NCI-H2107 (cell line): ENCODE measurements at places on chromosomes 11 and 22.

- no peak for DNase-seq
Observed at GRCh38 chr22:31876156-31876920, 68.0 kb upstream of the YWHAH start.

DNA sequence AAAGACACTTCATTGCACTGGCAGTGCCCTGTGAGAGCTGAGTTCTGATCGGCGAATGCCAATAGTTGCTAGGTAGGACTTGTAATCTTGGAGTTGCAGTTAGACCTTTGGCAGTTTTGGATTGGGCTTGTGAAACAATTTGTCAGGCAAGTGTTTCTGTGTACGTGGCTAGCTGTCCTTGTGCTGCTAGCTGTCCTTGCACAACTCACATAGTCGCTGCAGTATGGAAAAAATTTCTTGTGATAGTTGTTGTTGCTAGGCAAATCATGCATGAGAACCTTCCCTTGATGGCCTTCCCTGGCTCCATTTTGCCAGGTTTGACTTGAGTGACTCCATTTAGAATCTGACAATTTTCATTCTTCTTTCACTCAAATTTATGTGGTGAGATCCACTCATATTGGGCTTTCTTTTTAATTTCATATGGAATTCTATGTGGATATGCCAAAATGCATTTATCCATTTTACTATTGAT lies 140.7 kb downstream of the APIP start:
- DNase-seq: no peak

- no peak for DNase-seq
Observed at GRCh38 chr11:61080526-61080925, 21.8 kb upstream of the CD5 start.

GRCh38 chr11:94043241-94043640 lies 22.1 kb downstream of the HEPHL1 start:
- DNase-seq: no peak

DNA sequence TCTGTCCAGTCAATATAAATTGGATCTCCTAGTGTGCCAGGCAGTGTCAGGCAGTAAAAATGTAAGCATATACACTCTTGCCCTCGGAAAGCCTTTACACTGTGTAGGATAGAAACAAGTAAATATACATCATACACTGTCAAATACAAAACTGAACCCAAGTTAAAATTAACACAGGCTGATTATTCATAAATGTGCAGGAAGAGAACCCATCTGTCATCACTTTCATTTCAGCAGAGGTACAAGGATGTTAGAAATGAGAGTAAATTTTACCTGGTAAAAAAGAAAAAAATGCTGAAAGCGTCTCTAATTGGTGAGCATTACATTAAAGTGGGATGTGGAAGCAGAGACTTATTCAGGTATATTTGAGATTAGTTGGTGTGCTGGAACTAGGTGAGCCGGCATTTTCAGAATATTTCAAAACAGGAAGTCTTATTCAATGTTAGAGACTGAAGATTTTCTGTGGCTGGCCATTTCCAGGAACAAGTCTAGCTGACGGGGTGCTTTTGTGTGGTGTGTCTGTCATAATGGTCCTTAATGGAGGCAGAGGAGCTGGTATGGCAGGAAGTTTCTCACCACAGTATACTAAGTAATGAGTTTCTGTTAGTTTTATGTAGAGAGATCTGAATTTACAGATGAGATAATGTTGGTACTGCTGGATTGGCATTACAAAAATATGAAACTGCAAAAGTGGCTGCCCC lies 192.6 kb downstream of the CASP12 start:
- DNase-seq: no peak

- DNase-seq: no peak
Observed at GRCh38 chr11:103077554-103077953, 14.4 kb downstream of the DCUN1D5 start.

GRCh38 chr11:118522571-118523072 lies 4.7 kb upstream of the TTC36 start:
- no peak for DNase-seq

GRCh38 chr11:12642040-12642439 lies 32.2 kb upstream of the TEAD1 start:
- DNase-seq: no peak

- no peak for DNase-seq
Observed at GRCh38 chr11:113715882-113716625, 9.9 kb upstream of the TMPRSS5 start.

GRCh38 chr11:17277024-17277584 lies 565 bp downstream of the NUCB2 start:
- peak; percentile 52 for DNase-seq

GRCh38 chr11:57386178-57386940 lies 4.1 kb downstream of the PRG2 start:
- DNase-seq: no peak

GRCh38 chr22:36610567-36610966 lies 81.6 kb upstream of the EIF3D start:
- DNase-seq: no peak

GRCh38 chr11:22634897-22635629 lies 9.4 kb upstream of the FANCF start:
- peak; percentile 13 for DNase-seq

DNA sequence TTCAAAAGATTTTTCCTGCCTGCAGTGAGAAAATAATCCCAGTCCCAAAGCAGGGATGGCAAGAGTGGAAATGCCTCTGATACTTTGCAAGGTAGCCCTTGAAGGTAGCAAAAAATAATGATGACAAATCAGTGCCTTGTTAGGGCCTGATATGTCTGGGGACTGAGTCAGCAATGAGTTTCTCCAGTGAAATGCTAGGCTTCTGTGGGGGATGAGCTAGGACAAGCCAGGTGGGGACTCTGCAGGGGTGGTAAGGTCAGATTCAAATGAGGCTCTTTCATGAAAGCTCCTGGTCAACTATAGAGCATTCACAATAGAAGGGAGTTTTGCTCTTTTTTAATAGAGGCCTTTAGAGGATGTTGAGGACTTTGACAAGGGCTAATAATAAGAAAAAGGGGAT lies 77.7 kb downstream of the ME3 start:
- no peak for DNase-seq

DNA sequence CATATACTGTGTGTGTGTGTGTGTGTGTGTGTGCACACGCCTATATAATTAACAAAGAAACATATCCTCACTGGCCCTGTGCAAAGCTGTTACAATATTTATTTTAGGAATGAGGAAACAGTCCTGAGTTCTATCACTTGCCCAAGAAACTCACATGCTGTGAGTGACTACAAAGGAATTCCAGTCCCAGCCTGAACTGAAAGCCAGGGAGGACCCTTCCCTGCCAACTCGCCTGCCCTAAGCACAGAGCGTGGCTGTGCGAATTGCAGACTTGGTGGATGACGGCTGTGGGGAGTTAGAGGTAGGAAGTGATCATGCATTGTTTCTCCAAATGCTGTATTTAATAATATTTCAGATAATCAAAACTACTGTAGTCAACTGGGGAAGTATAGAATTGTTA lies 26.4 kb upstream of the CD5 start:
- DNase-seq: no peak

- DNase-seq: peak; percentile 78
Observed at GRCh38 chr11:33736148-33736812, at the start of gene CD59. CD59 (minus strand) TSS chr11:33736423; CDS start chr11:33722445, 13,978 bp downstream.

DNA sequence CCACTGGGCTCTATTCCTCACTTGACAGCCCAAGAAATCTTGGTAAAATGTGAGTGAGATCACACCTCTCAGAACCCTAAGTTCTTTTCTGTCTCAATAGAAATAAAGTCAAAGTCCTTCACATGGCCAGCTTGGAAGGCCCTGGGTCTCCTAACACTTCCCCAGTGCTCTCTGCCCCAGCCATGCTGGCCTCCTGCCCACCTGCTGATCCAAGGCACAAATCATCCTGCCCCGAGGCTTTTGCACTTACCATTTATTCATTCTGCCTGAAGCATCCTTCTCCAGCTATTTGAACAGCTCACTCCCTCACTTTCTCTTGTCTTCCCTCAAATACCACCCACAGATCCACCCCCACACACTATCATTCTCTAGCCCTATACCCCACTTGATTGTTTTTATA lies 26.4 kb downstream of the ISX start:
- no peak for DNase-seq

DNA sequence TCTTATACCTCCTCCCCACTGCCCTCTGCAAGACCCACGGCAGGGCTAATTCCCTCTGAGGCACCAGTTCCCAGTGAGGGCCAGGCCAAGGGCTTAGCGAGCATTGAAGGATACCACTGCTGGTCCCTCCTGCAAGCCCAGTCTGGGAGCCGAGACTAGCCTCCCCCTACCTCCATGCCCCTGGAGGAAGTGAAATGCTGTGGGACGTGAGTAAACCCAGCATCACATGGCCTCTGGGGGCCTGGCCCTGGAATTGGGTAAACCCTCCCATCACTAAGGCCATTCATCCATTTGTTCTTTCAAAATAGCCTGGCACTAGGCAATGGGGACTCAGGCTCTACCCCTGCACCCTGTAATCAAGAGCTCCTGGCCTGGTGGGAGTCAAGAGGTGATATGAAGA lies 24.7 kb downstream of the ARAP1 start:
- DNase-seq: no peak

DNA sequence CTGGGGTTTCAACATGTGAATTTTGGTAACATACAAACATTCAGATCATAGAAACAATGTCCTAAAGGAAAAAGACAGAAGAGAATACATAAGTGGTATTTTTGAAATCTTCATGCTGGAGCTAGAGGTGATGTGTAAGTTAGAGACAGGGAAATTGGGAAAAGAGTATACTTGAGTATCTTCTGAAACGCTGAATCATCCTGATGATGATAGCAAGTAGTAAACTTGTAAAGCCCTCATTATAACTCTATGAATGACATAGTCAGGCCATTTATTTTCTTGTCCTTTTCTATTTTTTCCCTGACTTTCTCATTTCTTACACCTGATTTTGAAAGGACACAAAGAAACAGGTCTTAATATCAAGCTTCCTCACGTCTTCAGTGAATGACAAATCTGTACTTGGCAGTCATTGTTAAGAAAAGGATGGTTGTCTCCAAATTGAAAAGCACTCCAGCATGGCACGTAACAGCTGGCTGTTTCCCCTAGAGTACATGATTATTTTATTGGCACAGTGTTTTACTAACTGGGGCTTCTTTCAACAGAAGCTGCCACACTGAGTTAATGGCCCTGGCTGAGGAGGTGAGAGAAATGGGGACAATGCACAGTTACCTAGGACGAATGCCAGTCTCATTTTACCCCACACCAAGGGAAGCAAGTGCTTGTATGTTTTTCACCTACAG lies 140.7 kb upstream of the CTSC start:
- no peak for DNase-seq

DNA sequence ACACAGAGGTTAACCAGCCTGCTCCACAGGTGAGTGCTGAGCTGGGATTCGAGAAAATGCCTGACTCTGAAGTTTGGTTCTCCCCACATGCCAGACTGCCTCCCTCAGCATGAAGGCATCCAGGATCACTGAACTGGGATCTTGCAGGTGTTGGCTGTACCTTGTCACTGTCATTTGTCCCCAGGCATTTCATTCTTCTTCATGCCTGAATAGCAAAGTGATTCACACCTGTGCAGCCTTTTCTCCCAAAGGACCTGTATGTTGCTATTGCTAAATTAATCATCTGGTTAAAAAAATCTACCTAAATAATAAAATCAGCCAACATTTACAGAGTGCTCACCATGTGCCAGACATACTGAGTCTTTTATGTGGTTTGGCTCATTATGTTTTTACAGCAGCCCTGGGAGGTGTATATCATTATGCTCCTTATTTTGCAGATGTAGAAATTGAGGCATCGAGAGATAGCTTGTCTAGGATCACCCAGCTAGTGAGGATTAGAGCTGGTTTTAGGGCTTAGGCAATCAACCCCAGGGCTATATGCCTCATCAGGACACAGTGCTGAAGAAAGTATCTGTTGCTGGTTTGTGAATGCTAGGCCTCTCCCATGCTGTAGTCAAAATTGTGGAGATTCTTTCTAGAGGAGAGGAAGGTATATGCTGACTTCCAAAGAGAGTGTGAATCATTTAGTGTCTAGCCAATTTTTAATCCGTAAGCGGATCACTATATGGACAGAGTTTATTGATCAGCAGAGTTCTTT lies 204.4 kb downstream of the HIPK3 start:
- DNase-seq: no peak

DNA sequence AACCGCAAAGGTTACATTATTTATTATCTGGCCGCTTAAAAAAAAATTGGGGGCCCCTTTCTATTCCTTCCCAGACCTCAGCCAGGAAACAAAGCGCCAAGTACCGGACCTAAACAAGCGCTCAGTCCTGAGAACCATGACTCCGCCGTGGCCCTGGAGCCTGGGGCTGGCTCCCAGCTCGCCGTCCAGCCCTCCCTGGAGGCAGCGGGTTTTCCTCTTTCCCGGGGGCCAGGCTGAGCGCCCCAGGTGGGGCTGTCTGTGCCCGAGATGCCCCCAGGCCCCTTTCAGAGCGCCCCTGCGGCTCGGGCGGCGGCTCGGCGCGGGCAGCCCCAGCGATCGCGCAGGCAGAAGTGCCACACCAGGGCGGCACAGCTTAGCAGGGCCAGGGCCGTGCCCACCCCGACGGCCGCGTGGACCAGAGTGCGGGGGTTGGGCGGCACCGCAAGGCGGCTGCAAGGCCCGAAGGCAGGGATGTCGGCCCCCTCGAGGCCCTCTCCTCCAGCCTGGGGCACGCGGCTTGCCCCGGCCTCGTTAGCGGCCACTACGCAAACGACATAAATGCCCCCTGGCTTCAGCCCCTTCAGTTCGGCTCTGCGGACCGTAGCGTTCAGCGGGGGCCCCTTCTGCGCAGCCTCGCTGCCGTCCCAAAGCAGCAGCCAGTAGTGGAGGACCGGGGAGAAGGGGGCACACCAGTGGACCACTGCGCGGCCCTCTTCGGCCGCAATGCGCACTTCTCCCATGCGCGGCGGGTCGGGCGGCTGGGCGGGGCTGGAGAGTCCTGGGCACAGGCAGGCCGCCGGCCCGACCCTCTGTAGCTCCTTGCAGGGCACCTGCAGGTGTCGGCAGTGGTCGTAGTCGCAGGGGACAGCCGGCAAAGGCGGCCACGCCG lies 1.6 kb downstream of the LRRN4CL start:
- no peak for DNase-seq

- DNase-seq: no peak
Observed at GRCh38 chr22:49789289-49790141, 38.2 kb downstream of the BRD1 start.

DNA sequence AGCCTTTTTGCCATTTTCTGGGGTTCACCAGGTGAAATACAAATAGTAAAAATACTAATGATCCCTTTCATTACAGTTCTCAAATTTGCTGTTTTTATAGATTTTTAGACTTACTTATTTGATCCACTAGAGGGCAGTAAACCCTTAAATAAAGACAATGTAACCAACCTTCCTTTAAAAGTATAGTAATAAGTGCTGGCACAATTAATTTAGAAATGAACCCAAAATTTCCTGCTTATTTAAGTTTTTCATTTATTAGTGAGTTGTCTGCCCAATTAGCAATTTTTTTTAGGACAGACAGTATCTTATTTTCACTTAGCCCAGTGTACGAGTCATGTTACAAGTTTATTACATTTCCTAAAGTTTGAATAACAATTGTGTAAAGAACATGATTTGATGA lies 4.7 kb downstream of the DDIAS start:
- DNase-seq: no peak

- DNase-seq: peak; percentile 52
Observed at GRCh38 chr22:29343313-29343805, 27.9 kb upstream of the RASL10A start.
